Activated T-cell treated with anti-CD3 and anti-CD28 coated beads for 48 hours (primary cell): ENCODE measurements at places on chromosomes 7 and 10.

- DNase-seq, result peak; percentile 15
Measured at GRCh38 chr7:74452748-74453321, 871 bp upstream of the GTF2IRD1 start.

GRCh38 chr10:132539431-132539839 is 1.8 kb downstream of the INPP5A start:
- no peak for DNase-seq

GRCh38 chr7:157807510-157807909 is 470.7 kb downstream of the DNAJB6 start:
- no peak for DNase-seq

- DNase-seq, result no peak
Measured at GRCh38 chr7:40848541-40849221, 713.9 kb downstream of the SUGCT start.

DNA sequence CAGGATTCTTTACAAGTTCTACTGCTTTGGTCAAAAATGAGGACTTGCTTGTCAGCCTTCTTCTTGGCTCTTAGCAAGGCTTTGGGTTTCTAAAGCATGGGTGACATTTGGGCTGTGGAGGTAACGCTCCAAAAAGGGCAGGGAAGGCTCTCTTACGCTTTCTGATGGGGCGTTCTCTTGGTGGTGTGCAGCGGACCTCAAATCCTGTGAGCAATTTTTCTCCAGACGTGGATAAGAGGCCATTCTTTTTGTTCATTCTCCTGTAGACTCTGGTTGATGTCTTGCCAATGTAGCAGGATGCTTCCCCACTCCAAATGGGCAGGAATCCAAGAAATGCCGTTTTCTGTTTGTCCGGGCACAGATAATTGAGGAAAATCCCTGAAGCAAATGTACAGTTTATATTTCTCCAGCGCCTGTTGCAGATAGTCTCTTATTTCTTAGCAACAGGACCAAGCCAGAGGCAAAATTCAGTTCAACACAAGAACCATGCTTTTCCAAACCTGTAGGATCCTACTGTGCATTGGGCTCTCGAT is 138.4 kb upstream of the NFE2L3 start:
- no peak for DNase-seq

GRCh38 chr10:31138026-31138553 is 106.4 kb upstream of the ZNF438 start:
- no peak for DNase-seq

DNA sequence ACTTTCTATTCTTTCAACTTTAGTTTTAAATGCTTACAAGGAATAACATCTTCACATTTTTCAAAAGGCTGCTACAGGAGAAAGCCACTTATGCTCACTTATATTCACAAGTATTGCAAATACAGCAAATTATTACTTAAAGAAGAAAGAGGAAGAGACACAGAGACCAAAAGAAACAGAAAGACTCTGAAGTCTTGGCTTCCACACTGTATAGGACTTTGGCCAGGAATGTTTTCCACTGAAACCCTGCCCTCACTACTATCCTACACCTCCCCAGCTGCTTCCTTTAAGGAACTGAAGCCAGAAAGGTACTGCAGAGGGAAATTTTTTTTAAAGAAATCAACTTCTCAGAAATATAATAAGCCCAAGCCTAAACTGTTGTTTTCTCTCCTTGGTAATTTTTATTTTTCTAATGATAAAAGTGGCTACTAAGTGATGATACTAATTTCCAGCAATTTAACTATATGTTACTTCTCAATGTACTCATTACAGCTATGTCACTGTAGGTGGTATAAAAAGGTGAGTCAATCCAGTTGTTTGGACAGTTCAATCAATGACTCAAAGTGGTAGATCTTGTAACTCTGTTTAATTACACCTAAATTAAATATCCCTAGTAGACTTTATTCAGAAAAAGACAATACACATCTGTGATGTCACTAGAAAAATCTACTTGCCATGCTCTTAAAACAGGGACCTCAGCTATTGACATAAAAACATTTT is 231.6 kb downstream of the GRM8 start:
- DNase-seq, result no peak

- peak; percentile 40 for DNase-seq
Measured at GRCh38 chr7:37065779-37066271, 341.5 kb upstream of the AOAH start.

- no peak for DNase-seq
Measured at GRCh38 chr7:158409816-158410330, 177.8 kb downstream of the PTPRN2 start.

DNA sequence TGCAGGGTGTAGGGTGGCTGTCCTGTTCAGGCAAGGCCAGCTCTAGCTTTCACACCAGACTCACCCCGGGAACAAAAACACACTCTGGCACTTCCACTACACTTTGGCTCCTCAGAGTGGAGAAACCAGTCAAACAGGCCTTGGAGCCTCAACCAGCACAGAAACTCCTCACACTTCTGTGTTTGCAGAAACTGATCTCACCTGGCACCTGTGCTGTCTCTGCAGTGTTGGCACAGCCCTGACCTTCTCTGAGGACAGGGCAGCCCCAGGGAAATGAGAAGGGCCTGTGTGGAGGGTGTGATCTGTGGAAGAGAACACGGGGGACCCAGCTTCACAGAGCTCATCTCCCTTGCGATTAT is 4.1 kb upstream of the CALML5 start:
- no peak for DNase-seq

DNA sequence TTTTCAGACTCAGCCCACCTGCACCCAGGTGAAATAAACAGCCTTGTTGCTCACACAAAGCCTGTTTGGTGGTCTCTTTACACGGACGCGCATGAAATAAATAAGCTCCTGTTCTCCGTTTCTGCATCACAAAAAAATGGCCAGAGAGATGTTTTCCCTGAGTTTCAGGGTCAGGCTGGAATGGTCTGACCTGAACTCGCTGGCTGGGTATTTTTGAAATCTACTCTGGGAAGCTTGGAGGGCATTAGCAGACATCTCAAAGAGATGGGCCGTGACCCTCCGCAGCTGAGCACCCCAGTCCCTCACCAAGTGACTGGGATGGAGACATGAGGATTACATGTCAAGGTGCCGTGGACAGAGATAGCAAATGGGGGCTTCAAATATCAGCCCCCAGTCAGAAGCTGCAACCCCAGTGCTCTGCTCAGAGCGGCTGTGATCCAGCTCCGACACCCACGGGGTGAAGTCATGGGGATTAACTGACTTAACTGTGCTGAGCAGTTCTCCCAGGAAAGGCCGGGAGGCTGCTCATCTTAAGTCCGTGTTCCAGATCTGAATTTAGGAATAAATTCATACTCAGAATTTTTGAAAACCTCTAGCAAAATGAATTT is 22.3 kb downstream of the CALML5 start:
- no peak for DNase-seq

GRCh38 chr10:126233182-126234148 is 154.8 kb downstream of the ADAM12 start:
- DNase-seq, result no peak

DNA sequence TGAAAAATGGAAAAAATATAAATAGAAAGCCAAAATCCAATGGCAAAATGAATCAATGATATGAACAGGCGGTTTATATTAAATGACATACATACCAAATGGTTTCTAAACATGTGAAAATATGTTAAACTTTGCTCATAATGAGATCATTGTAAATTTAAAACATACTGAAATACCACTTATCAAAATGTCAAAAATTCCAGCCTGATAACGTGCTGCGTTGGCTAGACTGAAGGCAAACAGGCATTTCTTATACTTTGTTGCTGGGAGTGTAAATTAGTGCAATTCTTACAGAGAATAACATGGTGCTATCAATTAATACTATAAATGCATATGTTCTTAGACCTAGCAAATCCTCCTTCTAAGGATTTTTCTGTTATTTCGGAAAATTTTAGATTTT is 225.8 kb upstream of the FAM3C start:
- no peak for DNase-seq

GRCh38 chr10:10530313-10530712 is 487.4 kb upstream of the CELF2 start:
- DNase-seq, result no peak

- no peak for DNase-seq
Measured at GRCh38 chr7:44793919-44794318, 2.6 kb upstream of the PPIA start.

DNA sequence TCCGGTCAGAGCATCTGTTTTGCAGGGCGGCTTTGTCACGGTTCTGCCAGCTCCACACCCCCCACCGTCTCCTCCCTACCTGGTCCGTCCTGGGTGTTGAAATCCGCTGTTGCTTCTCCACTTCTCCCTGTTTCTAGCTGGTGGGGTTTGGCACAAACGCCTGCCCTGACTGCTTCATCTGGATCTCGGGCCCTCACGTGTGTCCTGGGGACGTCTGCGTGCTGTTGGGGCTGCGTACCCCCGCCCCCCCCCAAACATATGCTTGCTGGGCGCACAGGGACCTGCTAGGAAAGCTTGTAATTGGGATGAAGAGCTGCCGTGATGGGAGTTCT is 11.3 kb downstream of the AMZ1 start:
- DNase-seq, result no peak

DNA sequence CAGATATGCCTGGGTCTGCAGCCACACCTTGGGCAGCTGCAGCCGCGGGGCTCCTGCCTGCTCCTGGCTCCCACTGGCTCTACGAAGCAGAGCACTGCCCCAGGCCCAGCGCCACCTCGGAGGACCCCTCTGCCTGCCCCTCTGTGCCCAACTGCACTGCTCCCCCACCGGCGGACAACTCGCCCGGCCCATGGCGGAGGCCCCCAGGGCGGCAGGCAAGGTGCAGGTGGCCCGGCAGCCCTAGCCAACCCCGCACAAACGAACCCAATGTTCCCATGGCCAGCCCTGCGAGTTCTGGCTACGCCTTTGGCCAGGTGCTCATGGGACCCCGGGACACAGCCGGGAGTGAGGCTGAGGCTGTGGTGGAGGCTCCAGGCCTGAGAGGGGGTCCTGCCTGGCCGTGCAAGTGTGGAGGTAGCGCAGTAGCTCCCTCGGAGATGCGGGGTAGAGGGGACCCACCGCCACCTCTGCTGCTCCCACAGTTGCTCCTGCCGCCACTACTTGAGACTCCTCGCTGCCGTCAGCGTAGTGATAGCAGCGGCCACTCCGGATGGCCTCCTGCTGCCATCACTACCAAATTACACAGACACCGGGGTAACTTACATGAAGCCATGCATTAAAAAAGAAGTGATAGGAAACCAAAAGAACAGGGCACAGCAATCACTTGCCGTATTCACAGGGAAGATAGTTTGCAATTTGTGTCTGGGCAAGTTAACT is 97.3 kb upstream of the SP4 start:
- DNase-seq, result no peak

DNA sequence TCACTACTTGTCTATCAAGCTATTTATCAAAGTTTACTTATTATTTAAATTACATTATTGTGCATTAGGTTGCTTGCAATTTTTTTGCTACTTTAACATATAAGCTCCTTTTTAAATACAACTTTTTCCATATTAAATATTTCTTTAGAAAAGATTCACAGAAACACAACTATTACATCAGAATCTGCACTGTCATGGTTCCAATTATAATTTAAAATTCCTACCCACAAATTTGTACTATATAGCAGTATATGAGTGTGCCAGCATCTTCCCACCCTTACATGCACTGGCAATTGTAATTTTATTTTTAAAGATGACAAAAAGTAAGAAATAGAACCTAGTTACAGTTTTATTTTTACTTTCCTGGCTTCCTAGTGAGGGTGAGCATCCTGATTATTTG is 15.8 kb downstream of the MINDY3 start:
- DNase-seq, result no peak

DNA sequence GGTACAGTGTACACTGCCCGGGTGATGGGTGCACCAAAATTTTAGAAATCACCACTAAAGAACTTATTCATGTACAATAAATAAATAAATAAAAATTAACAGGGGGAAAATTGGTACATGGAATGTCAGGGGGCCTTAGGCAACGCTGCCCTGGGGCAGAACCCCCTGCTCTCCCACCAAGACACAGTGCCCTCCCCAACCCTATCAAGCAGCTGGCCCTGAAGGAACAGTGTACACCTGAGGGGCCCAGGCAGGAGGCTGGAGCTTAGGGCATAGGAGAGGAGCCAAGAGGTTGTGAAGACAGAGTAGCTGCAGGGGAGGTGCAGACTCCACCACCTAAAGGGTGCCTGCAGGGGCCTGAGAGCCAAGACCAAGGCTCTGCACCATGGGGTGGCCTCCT is 128.8 kb downstream of the BMS1 start:
- DNase-seq, result no peak

- DNase-seq, result no peak
Measured at GRCh38 chr7:156747718-156748117, 107.1 kb downstream of the RNF32 start.

DNA sequence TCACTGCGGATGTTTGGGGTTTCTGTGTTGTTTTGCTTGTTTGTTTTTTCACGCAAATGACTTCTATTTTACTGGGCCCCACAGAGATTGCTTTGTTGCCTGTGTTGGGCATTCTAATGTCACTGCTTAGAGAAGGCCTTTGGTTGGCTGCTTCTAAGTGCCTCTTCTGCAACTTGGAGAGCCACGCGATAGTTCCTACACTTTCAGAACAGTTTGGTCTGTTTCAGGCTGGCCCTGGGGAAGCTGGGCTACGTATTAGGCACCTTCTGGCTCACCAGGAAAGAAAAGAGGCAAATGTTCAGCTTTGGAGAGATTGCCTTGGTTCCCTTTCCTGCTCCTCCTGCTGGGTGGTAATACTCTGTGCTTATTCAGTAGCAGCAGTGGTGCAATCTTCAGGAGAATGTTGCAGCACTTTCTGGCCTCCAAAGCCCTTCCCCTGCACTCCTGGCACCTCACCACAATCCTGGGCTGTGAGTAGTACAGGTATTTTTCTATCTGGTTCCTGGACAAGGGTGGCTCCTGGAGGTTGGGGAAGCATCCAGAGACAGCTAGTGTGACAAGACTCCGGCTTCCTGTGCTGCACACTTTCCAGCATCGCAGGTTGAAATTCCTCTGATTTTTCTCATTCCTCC is 1.2 kb downstream of the ANTXRL start:
- no peak for DNase-seq

DNA sequence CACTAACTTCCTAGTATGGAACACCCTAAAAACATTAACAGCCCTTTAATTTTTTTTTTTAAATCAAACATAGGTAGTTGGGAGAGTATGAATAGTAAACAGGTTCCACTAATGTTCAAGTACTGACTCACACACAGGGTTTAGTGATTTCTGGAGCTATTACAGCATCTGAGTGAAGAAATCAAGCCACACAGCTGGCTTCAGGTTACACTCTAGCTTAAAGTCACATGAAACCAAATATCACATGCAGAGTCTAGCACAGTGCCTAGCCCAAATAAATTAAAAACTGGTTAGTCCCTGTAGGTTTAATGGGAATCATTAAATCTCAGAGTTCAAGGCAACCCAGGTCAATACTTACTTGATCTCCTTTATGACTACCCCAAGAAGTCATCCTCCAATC is 11.6 kb downstream of the PANK1 start:
- DNase-seq, result no peak

- DNase-seq, result no peak
Measured at GRCh38 chr10:42972946-42973345, 103.9 kb upstream of the RET start.

GRCh38 chr7:135231686-135232085 is 2.0 kb upstream of the STRA8 start:
- no peak for DNase-seq

DNA sequence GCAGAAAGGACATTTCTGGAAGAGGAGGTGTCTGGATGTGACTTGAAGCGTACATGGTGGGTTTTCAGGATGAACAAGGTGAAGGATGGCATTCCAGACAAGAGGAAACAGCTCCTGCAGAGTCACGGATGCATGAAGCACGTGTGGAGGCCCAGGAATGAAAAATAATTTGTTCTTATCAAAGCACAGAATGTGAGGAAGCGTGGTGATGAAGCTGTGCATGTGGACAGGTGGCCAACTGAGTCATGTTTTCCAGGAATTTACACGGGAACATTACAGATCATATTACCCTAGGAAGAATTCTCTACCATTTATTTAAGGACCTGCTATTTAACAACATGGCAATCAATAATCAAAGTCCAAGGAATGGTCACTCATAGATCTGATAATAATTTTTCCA is 413.2 kb upstream of the KLF6 start:
- DNase-seq, result no peak
